Parietal lobe (tissue), 2 donors: ENCODE measurements at places on chromosomes 4 and X. TPM values are rescaled to one million over a fixed set of nuclear protein-coding genes. Genes with fewer than 3 reads are reported as not detected.

KLF8 gene
- 32.6 TPM for total RNA-seq

TMEM154 gene
- total RNA-seq: 0.63 TPM

HPSE gene
- 0.94 TPM for total RNA-seq

GCNA gene
- total RNA-seq: 5.3 TPM

ASMT gene
- total RNA-seq: not detected

PFKFB1 gene
- 0.31 TPM for total RNA-seq

CENPVL2 gene
- 2.5 TPM for total RNA-seq

PLXNB3 gene
- 2.8 TPM for total RNA-seq

NLGN3 gene
- total RNA-seq: 29.1 TPM

FRAS1 gene
- 16.0 TPM for total RNA-seq

OTC gene
- not detected for total RNA-seq

TEX13B gene
- not detected for total RNA-seq

SRPX2 gene
- 0.31 TPM for total RNA-seq

IRS4 gene
- 0.63 TPM for total RNA-seq

TMEM31 gene
- not detected for total RNA-seq

CXXC4 gene
- 79.8 TPM for total RNA-seq

AKAP14 gene
- total RNA-seq: not detected

SEC24B gene
- total RNA-seq: 38.8 TPM

GPR50 gene
- not detected for total RNA-seq

TLR2 gene
- total RNA-seq: 0.63 TPM

PHEX gene
- total RNA-seq: 3.1 TPM

TENM3 gene
- 48.2 TPM for total RNA-seq

ENPEP gene
- total RNA-seq: 1.6 TPM

AVPR2 gene
- not detected for total RNA-seq

CYLC1 gene
- total RNA-seq: not detected

HDX gene
- 28.5 TPM for total RNA-seq

SPIN2A gene
- 2.5 TPM for total RNA-seq

KDM6A gene
- 47.0 TPM for total RNA-seq

MAOA gene
- 7.8 TPM for total RNA-seq

CSAG1 gene
- not detected for total RNA-seq

IQCM gene
- not detected for total RNA-seq

PRDM8 gene
- total RNA-seq: 34.1 TPM

PAGE2B gene
- total RNA-seq: not detected

SHROOM2 gene
- total RNA-seq: 21.9 TPM

MORF4L2 gene
- 230 TPM for total RNA-seq

RBMXL3 gene
- not detected for total RNA-seq

SRPX gene
- 0.31 TPM for total RNA-seq

HSD17B13 gene
- 0.94 TPM for total RNA-seq

CFP gene
- total RNA-seq: 1.3 TPM
